ENCODE measurements at places on chromosomes 5 and 9.

DNA sequence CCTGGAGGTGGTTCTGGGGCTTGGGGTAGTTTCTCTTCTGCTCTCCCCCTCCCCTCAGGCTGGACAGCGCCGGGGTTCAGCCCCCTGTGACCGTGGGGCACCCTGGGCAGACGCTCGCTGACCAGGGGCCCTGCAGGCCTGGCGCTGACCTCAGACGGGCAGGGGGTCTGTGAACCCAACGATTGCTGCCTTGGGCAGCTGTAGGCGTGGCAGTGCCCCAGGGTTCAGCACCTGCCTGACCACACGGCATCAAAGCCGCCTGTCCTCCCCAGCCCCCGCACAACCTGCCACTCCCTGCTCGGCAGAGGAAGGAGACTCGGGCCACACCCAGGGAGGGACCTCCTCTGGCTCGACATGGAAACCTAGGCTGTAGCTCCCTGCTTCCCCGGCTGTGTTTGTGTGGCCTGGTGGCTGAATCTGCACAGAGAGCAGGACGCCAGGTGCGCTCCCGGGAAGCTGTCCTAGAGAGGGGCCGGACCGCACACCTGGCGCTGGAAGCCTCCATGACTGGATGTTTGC is 12.2 kb downstream of the LCN12 start:
- DNase-seq, result no peak

DNA sequence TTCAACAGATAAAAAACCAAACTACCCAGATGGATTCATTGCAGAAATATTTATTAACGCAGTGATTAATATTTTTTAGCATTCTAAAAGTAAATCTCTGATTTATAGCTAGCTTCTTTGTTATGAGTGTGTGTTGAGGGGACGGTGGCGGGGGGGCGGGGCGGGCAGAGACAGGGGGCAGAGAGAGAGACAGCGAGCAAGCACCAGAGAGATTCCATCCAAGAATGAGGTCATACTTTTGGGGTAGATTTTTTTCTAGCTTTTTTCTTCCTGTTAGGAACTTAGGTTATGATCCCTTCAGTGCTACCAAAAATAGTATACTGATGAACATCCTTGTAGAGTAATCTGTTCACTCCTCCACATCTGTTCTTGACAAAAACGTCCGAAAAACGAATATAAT is 500 bp upstream of the ZNF883 start:
- no peak for DNase-seq

DNA sequence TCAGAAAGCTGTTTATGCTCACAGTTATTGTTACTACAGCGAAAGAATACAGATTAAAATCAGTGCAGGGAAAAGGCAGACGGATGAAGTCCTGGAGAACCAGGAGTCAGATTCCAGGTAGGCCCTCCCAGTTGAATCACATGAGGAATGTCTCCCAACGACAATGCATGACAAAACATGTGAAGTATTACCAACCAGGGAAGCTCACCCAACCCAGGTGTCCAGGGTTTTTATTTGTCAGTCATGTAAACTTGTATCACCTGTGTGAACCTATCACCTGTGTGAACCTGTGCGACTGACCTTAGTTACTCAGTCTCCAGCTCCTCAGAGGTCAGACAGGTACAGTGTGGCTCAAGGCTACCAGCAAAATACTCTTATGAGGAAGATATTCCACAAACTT is 63.9 kb downstream of the KIAA1958 start:
- DNase-seq, result no peak

DNA sequence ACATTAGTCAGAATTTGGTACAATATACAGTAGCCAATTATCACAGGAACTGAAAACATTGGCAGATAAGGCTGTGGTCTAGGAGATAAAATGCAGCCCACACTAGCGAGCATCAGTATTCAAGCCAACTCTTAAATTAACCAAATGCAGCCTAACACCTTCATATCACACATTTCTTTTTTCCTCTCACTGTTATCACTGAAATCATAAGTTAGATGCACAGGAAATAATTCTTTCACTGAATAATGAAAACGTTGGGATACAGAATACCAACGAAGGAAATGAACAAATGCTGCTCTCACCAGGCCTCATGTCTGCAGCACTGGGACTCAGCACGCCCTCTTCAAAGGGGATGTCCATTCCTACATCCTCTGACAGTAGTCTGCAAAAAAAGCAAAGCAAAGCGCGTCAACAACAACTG is 109.1 kb upstream of the PCA3 start:
- peak; percentile 46 for DNase-seq

- DNase-seq, result no peak
Measured at GRCh38 chr9:122562134-122562760, 9.3 kb downstream of the OR1N2 start.

DNA sequence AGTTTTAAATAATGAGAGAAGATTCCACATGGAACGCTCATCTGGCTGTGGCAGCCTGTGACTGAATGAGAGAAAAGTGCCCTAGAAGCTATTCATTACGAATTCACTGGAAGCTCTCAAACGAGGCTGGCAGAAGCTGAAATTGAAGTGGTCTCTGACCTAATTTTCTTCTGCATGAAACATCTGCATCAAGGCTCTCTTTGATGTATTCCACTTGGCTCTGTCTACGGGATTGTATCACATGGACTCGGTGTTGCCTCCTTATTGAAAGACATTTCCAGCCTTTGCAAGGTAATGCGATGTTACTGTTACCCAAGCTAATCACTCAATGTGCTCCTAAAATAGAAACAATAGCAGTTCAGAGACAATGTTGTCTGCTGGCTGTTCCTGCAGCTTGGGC is 246.9 kb upstream of the ZNF462 start:
- DNase-seq, result no peak

DNA sequence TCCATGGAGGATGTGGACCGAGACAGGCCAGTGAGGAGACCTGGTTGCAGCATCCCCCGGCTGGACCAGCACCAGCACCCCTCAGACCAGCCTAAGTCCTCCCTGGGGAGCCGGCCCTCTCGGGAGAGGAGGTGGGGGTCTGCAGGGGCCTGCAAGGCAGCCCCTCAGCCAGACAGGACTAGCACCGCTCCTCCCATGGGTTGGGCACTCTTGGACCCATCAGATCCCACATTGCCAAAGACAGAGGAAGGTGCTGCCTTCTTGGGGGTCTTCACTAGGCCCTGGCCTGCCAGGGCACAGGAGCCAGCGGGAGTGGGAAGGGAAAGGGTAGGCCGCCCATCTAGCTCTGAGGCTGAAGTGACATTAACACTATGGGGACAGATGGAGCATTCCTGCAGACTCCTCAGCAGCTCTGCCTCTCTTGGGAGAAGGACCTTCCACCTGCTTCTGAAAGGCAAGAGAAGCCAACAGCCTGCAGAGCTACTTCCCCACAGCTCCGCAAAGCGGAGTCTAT is 6.8 kb downstream of the IL13 start:
- no peak for DNase-seq

DNA sequence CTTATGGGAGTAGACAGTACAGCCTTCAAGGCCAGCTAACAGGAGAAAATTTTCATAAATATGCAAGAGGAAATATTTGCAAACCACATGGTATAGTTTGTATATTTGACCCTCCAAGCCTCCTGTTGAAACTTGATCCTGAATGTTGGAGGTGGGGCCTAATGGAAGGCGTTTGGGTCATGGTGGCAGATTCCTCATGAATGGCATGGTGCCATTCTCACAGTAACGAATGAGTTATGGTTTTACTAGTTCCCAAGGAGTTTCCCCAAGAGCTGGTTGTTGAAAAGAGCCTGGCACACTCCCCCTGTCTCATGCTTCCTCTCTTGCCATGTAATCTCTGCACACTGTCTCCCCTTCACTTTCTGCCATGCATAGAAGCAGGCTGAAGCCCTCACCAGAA is 3.3 kb upstream of the PAIP1 start:
- DNase-seq, result no peak

GRCh38 chr9:130610862-130611707 is 31.7 kb downstream of the FUBP3 start:
- no peak for DNase-seq

- DNase-seq, result no peak
Measured at GRCh38 chr5:55286411-55286933, 21.0 kb downstream of the DHX29 start.

GRCh38 chr5:72015103-72015548 is 92.1 kb upstream of the MAP1B start:
- DNase-seq, result no peak

- no peak for DNase-seq
Measured at GRCh38 chr5:68749077-68749476, 344.7 kb upstream of the SLC30A5 start.

- DNase-seq, result peak; percentile 58
Measured at GRCh38 chr9:136631038-136632000, 31.4 kb upstream of the EGFL7 start.
